ENCODE measurements at places on chromosomes 3 and 15.

GRCh38 chr3:188185717-188186251 is 31.8 kb downstream of the LPP start:
- DNase-seq: no peak

GRCh38 chr15:53786401-53786800 is 26.9 kb upstream of the WDR72 start:
- DNase-seq: no peak

GRCh38 chr3:61562042-61562720 is 810 bp downstream of the PTPRG start:
- DNase-seq: no peak

DNA sequence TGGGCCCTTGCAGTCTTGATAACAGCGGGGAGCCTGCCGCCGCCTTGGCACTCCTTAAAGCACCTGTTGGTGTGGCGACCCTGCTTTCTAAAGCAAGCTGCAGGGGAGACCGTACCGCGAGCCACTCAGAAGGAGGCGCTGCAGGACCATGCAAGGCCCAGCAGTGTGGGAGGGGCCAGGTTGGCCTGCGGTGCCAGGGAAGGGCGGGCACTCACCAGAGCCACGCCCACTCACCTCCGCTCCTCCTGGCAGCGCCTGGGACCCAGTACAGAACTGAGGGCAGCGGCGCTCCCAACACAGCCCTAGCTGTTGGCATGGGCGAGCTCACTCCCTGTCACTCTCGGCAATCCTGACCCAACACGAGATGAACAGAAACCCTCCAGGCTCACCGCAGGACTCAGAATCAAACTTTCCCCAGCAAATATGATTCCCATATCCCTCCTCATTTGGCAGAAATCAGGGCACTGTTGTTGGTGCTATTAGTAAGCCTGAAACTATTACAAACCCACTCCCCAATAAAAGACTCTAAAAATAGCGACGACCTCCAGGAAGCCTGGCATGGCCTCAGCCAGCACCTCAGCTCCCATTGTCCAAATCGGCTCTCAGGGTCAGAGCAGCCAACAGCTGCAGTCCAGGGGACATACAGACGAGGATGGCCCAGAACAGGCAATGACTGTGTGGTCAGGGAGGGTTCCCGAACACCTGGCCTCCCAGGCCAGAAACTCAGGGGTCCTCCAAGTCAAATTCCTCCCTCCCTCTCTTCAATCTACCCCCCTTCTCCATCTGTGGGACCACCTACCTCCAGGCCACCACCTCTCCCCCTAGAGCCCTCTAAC is 77.2 kb downstream of the TBC1D2B start:
- DNase-seq: peak; percentile 72

DNA sequence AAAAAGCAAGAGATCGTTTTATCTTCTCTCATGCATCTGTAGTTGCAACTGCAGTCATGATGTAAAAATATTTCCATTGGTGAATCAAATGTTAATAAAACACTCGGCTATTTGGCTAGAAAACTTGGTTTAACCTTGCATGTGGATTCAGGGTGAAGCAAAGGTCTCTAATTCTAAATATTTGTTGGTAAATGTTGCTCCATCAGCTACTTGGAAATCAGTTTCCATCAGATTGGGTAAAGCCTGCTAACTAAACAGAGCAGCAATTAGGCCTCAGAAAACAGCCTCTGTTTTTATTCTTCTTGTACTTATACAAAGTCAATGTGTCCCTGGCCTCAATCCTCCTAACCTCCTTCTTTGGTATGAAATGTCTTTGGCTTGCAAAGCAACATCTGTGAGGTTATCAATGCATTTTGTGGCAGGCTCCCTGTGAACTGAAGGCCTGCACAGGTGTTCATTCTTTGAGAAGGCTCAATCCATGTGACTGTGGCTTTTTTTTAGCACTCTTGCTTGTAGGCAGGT is 312.3 kb downstream of the WDR72 start:
- no peak for DNase-seq

DNA sequence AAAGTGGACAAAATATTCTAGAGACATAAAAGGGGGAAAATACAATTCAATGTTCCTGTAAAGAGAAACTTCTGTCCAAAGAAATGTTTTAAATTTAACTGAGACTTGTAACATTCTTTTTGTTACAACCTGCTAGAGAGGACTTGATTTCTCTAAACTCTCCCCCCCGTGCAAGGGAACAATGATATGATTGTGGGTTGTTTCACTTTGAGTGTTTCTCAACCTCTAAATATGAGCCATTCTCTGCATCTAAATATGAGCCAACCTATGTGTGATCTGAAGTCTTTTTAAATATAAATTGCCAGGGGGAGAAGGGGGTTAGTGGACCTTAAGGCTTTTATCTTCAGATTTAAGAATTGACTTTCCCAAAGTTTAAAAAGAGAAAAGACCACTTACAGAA is 14.6 kb downstream of the ZNF860 start:
- no peak for DNase-seq

DNA sequence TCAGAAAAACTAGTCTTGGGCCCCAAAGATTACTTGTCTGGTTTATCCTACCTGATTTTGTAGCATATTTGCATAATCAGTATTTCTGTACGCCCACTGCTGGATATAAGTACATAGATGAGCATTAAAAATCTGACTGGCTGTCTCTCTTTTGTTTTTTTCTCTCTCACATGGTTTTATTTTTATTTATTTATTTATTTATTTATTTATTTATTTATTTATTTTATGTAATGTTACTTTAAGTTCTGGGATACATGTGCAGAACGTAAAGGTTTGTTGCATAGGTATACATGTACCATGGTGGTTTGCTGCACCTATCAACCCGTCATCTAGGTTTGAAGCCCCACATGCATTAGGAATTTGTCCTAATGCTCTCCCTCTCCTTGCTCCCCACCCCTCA is 31.9 kb downstream of the C2CD4B start:
- no peak for DNase-seq

- no peak for DNase-seq
These were observed 132.2 kb upstream of the TSC22D2 start for GRCh38 chr3:150275941-150276340.

- no peak for DNase-seq
These were observed 39.7 kb downstream of the GLDN start for GRCh38 chr15:51380999-51381806.

- no peak for DNase-seq
These were observed 108.8 kb upstream of the PLAAT1 start for GRCh38 chr3:193132241-193132640.

DNA sequence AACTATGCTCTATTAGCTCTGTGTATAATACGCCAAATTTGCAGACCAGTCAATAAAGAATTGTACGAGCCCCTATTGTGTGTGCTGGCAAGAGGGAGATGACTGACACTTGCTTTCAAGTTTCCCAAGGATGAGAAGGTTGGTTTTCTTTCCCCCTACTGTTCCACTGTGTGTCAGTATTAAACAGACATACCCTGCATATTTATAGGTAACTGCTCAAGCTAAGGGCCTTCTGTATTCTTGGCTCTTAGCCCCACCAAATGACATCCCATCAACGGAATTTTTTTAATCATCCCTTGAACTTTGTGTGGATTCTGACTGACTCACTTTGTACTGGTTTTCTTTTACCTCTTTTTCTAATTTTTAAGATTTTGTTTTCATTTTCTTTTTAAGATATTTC is 60.6 kb upstream of the GYG1 start:
- DNase-seq: no peak

DNA sequence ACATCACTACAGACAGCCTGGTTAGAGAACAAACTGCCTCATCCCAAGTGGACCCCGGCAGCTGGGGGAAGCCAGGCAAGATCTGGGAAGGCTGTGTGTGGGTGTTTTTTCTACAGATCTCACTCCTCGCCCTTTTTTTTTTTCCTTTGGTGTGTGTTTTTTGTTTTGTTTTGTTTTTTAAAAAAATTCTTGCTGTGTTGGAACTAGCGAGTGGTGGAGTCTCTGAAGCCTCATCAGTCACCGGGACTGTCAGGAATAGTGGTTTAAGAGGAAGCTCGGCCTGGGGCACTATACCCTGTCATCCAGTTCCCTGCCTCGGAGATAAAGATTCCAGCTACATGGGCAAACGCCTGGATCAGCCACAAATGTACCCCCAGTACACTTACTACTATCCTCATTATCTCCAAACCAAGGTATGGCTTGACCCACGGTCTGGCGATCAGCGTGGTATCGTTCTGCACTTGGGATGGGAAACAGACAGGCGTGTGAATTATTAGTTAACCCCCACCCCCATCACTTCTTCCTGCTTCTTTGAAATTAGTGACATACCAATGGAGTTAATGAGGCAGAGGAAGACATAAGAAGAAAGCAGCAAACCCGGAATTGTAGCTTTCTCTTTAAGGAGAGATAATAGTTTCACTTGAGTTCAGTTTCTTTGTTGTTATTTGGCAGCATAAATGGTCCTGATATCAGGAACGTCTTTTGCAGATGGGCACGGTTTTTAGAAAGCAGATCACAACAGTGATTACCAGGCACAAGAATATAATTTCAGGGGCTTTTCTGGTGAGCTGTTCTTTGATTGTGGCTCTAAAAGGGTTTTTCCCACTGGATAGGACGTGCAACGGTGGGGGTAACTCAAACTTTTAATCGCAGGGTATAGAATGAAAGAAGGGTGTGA is 722 bp downstream of the RBMS3 start:
- no peak for DNase-seq

- no peak for DNase-seq
These were observed 128.8 kb upstream of the PRR23C start for GRCh38 chr3:139173372-139174108.

DNA sequence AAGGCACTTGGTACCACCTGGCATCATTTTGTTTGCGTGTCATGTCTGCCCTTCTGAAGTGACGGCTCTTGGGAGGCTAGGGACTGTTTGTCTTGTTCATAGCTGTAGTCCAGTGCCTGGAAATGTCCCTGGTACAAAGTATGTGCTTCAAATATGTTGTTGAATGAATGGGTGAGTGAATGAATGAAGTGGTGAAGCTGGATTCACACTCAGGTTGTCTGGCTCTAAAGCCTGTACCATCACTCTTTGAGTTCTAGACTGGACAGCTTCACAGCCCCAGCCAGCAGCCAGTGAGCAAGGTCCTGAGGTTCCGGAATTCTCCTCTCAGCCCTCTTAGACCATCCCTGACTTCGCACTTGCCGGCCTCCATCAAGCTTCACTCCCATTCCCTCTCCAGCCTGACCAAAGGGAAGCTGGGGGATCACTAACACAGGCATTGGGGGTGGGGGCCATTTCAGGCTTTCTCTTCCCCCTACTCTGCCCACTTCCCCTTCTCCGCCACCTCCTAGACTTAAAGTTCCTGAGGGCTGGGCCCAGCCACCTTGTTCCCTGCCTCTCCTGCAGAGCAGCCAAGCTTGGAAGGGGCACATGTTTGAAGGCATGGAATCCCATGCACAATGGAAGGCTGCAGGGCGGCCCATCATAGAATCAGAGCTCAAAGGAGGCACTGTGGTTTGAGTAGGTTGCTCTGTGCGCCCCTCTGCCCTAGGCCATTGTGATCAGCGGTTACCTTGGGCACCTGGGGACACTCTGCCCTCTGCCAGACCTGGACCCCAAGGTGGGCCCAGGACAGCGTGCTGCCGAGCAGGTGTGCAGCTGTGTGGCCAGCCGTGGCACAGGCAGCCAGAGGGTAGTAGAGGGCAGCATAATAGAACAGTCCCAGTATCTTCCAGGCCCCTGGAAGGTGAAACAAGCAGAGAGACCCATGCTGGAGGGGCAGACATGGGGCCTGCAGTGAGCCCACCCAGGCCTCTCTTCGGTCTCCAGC is 7.7 kb downstream of the STRA6 start:
- DNase-seq: no peak

DNA sequence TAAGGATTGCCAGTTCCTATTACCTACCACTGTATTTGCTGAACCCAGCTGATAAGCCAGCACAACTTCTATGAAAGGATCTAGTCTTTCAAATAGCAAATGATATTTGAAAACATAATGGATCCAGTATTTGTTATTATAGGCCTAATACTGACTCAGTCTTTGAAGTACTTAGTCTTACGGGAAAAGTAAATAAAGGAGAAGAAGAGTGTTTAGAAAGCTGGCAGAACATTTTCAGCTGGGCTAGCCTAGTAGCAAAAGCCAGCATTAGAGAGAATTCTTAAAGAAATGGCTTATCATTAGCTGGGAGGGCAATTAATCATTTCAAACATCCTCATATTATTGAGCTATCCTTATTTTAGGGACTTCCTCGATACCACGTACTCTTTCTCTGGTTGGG is 101.4 kb upstream of the GOLIM4 start:
- no peak for DNase-seq

- DNase-seq: no peak
These were observed 324.7 kb upstream of the SLCO3A1 start for GRCh38 chr15:91528801-91529200.

GRCh38 chr3:100602506-100603444 is 6.6 kb upstream of the ADGRG7 start:
- DNase-seq: no peak

- no peak for DNase-seq
These were observed 20.8 kb downstream of the NFKBIZ start for GRCh38 chr3:101870138-101870537.

- no peak for DNase-seq
These were observed 57.0 kb upstream of the MRPS22 start for GRCh38 chr3:139286825-139287224.

GRCh38 chr15:22949074-22949547 is 31.1 kb downstream of the CYFIP1 start:
- no peak for DNase-seq

DNA sequence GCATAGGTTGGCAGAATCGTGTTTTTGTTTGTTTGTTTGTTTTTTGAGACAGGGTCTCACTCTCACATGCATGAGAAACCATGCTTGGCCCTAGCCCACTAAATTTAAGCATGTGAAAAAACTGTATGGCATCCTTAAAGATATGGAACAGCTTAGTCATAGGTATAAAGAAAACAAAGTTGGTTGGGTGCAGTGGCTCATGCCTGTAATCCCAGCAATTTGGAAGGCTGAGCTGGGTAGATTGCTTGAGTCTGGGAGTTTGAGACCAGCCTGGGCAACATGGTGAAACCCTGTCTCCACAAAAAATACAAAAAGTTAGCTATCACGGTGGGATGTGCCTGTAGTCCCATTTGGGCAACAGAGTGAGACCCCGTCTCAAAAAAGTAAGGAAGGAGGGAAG is 25.2 kb downstream of the EXD1 start:
- no peak for DNase-seq

DNA sequence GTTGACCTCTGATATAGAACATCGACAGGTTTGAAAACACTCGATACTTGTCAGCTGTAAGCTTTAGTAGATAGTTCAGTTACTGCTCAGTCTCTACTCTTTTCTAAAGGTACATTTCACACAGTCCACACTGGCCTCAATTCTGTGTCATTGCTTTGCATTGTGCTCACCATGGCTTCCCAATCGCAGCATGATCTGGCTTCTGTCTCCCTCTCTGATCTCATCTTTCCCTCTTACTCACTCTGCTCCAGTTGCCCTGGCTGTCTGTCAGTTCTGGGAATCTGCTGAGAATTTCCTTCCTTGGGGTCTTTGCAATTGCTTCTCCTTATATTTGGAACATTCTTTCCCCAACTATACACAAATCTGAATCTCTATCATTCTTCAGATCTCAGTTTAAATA is 80.6 kb downstream of the GTF2E1 start:
- DNase-seq: no peak

- DNase-seq: no peak
These were observed 101.1 kb upstream of the CCNL1 start for GRCh38 chr3:157261000-157261399.

GRCh38 chr3:169939751-169940150 is 26.9 kb upstream of the SEC62 start:
- no peak for DNase-seq

All from activated T-cell treated with anti-CD3 and anti-CD28 coated beads for 1 hour (primary cell).